ENCODE measurements at places on chromosomes 2 and 18.
A peak's percentile ranks its signal among the peaks of the same experiment; 100 is the strongest.

GRCh38 chr2:130797493-130798435 lies 39.0 kb upstream of the ARHGEF4 start:
- no peak for DNase-seq

GRCh38 chr2:190723397-190724090 lies 74.7 kb downstream of the NAB1 start:
- DNase-seq, result no peak

DNA sequence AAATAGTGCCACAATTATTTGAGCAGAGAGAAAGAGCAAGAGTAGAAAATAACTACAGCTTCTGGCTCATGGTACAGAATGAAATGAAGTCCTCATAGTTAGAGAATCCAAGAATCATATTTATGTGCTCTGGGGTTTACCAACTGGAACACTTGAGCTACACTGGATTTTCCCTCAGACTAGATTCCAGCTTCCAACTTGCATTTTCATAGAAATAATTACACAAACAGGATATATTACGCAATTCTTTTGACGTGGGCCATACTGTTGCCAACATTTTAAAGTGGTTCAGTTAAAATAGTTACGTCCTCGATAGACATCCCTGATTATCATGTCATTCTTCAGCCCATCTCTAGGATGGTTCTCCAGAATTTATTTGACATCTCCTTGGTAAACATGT lies 129.2 kb downstream of the ETAA1 start:
- no peak for DNase-seq

DNA sequence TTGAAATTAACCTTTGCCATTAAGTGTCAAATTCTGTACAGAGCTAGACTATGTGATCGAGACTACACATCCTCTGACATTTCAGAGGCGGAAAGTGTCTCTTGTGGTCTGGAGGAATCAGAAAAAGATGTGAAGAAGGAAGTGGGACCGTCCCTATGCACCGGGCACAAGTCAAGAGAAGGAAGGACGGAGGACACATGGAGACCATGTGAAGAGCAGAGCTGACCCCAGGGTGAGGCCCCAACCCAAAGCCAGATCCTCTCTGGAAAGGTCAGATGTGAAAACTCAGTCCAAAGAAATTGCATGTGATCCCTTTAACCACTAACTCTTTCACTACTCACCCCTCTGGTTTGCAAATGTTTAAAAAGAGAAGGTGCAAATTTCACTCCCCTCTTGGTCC lies 92.4 kb downstream of the PID1 start:
- DNase-seq, result no peak

GRCh38 chr2:128789776-128790455 lies 471.2 kb upstream of the HS6ST1 start:
- no peak for DNase-seq

DNA sequence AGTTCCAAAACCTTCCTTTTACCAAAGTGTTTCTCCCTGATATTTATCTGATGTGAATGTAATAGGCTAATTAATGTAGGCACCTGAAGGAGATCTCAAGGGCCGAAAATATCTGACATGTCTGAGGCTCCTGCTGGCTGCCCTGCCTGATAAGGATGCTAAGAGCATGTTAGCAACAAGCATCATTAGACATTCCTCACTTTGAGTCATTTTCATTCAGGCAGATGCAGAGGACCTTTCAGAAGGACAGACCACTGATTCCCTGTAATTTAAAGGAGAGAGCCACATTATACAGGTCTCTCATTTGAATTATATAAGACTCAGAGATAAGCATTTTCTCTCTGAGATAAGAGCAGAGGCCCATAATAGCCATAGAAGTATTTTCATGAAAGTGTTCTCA lies 222.4 kb upstream of the NCKAP5 start:
- no peak for DNase-seq

GRCh38 chr2:20661421-20662307 lies 5.3 kb upstream of the GDF7 start:
- DNase-seq, result peak; percentile 16

- DNase-seq, result peak; percentile 31
Measured at GRCh38 chr18:63963615-63964256, 6.1 kb upstream of the SERPINB8 start.

GRCh38 chr2:74584088-74584645 lies 29.6 kb downstream of the DOK1 start:
- no peak for DNase-seq

DNA sequence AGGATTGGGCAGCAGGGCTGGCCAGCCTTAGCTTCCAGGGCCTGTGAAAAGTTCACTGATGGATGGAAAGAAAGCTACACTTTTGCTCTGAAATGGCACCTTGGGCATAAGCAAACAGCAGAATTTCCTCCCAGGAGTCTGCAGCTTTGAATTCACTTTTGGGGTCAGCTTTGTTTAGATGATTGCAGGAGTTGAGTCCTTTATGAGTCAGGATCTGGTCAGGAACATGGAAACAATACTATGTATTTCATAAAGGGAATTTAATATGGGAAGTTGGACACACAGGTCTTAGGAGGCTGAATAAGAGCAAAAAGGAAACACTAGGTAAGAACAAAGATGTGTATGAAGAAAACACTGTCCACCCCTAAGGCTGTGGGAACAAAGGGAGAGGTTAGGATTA lies 345.3 kb downstream of the TSN start:
- no peak for DNase-seq

- DNase-seq, result no peak
Measured at GRCh38 chr2:120626566-120626965, 109.1 kb upstream of the GLI2 start.

GRCh38 chr18:69795791-69796190 lies 151.9 kb downstream of the CD226 start:
- DNase-seq, result no peak

GRCh38 chr2:233208382-233209116 lies 42.9 kb upstream of the ATG16L1 start:
- DNase-seq, result no peak

DNA sequence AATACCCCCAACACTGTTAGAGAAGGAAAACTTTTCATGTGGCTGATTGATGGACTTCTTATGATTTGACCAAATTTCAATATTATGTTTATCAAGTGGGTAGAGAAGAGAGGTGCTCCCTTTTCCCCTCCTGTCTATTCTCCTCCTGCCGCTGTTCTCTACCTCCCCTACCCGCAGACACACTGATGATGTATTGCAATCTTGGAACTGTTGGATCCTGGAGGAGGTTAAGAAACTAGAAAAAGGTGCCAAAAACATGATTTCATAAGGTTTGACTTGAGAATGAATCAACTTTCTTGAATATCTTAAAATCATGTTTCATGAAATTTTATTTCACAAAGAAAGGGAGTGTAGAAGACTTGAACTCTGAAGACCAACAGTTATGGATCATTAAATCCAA lies 125.8 kb downstream of the MEIS1 start:
- DNase-seq, result no peak

DNA sequence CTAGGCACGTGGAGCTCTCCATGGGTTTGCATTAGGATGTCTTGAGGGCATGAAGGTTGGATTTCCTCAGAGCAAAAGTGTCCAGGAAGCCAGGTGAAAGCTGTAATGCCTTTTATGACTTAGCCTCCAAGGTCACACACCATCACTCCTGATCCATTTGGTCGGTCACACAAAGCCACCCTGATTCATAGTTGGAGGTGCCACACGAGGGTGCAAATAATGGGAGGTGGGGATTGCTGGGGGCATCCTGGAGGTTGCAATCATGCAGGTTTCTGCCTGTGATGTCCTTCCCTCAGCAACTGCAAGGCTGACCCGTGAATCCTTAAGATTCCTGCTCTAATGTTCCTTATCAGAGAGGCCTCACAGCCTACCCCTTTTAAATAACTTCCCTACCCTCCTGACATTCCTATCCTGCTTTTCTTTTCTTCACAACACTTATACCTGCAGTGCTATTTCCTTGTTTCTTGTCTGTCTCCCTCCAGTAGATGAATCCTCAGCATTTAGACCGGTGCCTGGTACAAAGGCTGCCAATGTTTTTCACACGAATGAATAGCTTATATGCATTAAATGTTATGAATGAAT lies 97.1 kb downstream of the LIPG start:
- DNase-seq, result no peak

DNA sequence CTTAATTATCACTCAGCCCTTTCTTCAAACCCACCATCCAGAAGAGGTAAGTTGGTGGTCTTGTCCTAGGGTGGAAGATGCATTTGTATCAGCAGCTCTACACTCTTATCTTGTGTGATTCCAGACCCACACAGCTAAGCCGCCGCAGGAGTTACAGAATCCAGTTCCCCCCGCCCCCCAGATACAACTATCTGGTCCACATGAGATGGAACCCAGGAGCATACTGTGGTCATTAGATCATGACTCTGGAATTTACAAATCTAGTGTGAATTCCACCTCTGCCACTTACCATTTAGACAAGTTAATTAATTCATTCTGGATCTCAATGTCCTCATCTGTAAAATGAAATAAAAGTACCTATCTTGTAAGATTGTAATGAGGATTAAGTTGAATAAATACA lies 486.4 kb downstream of the BCL11A start:
- no peak for DNase-seq

GRCh38 chr2:26347286-26347865 lies 787 bp upstream of the ADGRF3 start:
- DNase-seq, result no peak

- DNase-seq, result no peak
Measured at GRCh38 chr2:43018179-43019024, 208.0 kb downstream of the ZFP36L2 start.

DNA sequence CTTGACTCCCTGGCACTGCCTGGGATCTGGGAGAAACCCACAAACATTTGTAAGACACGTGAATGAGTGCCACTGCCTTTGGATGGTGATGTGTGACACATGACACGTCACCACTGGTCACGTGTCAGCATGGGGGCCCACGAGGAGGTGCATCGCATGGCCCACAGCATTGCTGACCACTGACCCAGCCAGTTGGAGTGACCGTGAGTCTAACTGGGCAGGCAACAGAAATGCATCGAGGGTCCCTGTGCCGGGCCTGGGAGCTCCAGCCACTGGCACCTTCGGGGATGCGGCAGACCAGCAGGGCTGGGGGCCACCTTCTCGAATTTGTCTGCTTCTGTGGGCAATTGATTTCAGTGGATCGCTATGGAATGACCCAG lies 121.9 kb upstream of the HDAC4 start:
- DNase-seq, result no peak

GRCh38 chr2:237625777-237626176 lies 1.6 kb upstream of the LRRFIP1 start:
- DNase-seq, result no peak

GRCh38 chr18:56741685-56742084 lies 90.5 kb downstream of the WDR7 start:
- DNase-seq, result no peak

DNA sequence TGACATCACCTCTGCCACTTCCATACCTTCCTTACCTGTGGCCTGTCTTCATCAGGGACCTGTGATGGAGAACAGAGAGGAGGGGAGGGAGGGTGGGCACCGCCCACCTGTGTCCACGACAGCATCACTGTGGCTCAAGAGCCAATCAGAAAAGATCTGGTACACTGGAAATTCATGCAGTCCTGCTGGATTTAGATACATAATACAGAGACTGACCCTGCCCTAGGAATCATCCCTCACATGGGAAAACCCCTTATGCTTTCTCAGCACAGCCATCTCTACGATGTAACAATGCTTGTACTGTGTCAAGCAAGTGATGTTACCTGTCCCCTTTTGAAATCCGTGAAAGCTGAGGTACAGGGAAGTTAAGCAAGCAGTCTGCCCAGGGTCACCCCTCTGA lies 145.6 kb upstream of the EPAS1 start:
- DNase-seq, result no peak

DNA sequence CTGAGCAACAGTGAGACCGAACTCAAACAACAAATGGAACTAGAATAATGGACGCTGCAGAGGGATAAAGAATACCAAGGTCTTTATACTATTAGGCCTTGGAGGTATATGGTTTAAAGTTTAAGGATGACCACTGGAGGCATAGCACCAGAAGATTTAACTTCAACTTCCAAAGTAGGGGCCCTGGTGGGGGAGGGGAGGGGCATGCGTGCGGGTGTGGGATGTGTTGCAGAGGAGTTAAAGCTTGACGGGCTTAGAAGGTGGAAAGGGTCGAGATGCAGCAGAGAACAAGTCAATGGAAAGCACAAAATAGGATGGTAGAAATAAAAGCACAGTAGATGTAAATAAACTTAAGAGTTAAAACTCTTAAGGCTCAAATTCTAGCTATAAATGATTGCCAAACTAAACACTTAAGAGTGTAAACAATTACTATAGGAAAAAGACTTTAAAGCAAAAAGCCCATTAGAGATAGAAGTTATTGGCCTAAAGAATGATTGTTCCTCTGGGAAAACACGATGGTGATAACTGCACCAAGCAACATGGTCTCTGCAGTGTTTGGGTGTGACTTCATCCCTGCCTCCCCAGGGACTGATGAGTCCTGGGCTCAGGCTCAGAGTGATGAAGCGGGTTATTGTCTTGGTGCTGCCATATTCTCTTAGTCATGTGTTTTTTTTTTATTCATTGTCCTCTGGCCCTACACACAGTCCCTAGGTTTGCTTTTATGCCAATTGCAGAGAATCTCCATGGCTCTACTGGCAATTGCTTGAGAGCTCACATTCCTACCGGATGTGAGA lies 13.0 kb downstream of the RRM2 start:
- DNase-seq, result no peak

DNA sequence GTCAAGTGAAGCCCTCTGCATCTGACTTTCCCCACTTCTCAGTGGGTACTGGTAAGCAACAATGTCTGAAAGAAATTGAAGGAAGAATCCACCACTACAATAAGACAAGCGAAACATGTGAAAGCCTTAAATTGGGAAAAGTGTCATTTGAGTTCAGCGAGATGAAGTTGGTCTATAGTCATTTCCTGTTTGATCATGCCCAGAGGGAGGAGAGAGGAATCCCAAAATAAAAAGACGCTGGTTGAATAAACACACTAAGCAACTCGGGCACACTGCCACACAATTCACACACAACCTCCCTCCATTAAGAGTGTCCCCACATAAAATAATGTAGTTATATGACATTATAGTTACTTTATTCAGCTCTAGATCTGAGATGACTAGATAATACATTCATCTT lies 166.1 kb downstream of the CBLN2 start:
- no peak for DNase-seq

DNA sequence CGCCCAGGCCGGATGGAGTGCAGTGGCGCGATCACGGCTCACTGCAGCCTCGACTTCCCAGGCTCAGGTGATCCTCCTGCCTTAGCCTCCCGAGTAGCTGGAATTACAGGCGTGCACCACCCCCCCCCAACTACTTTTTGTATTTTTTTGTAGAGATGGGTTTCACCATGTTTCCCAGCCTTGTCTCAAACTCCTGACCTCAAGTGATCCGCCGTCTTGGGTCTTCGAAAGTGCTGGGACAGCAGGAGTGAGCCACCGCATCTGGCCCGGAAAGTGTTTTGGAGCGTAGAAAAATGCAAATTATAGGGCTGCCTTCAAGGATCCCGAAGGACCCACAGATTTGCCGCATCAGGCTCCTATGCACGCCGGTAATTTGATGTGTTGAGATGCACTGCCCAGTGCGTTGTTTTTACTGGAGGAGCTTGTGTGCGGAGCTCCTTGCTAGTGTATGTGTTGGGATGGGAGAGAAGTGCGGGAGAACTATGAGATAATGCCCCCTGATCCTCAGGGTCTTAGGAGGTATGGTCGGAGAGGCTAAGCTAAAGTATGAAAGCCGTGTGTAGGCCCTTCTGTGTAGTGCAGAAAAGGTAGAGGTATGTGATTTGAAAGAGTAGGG lies 1.2 kb upstream of the CLASP1 start:
- no peak for DNase-seq

GRCh38 chr2:21233194-21233593 lies 109.4 kb downstream of the TDRD15 start:
- no peak for DNase-seq

GRCh38 chr18:8448130-8448529 lies 161.1 kb upstream of the RAB12 start:
- DNase-seq, result no peak

All from NCI-H1417 treated with DMSO at 0.1 percent for 48 hours (cell line).